ENCODE measurements at places on chromosomes 3 and 15.

DNA sequence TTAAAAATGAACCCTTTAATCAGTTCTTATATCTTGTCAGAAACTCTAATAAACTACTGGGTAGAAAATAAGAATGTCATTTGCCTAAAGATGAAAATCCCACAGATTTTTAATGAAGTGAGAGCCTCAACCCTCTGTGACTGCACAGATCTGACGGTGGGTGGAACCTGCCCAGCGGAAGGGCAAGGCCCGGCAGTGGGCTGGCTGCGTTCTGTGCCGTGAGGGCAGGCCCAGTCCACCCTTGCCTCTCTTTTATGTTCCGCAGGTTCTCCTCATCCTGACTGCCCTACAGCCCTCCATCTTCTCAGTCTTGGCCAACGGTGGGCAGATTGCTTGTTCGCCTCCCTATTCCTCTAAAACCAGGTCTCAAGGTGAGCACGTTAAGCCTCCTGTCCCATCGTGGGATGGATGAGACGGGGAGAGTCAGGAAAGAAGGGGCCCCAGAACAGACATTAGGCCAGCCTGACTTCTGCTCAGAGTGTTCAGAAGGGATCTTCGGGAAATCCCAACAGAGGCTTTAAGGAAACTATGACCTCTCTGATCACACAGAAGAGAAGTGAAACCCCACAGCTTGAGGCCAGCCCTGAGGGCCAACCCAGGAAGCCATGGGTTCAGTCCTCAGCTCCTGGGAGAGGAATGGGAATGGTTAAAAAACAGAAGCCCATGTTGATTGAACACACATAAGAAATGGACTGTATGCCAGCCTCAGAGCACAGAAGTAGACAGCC is 16.0 kb downstream of the SLC51A start:
- DNase-seq: no peak

DNA sequence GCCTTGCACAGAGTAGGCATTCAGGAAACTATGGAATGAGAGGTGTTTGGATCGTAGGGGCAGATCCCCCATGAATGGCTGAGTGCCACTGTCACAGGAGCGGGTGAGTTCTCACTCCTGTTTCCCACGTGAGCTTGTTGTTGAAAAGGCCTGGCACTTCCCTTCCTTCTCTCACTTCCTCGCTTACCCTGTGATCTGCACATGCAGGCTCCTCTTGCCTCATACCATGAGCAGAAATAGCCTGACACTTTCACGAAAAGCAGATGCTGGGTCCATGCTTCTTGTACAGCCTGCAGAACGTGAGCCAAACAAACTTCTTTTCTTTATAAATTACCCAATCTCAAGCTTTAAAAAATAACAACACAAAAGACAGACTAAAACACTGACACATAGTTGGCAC is 55.4 kb downstream of the AGBL1 start:
- peak; percentile 1 for DNase-seq

DNA sequence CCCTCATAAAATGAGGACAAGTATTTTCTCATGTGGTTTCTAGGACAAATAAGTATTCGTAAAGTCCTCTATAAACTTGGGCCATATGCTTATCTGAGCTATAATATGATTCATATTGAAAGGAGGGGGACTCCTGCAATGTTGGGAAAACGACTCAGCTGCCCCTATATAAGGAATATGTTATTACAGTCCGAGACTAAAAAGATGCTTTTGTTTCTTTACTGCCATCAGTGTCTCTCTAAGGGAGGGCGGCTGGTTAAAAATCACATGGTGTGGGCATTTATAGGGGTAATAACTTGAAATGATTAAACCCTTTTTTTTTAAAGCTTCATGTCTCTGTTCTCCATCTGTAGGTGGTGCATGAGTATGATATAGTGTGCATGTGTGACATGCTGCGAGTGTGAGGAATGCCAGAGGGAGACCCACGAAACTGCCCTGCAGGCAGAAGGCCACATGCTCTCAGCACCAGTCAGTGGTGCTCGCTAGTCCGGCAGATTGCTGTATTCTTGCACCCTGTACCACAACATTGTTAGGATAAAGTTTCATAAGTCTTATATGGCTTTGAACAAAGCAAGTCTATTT is 256.0 kb upstream of the CTDSPL start:
- DNase-seq: no peak

DNA sequence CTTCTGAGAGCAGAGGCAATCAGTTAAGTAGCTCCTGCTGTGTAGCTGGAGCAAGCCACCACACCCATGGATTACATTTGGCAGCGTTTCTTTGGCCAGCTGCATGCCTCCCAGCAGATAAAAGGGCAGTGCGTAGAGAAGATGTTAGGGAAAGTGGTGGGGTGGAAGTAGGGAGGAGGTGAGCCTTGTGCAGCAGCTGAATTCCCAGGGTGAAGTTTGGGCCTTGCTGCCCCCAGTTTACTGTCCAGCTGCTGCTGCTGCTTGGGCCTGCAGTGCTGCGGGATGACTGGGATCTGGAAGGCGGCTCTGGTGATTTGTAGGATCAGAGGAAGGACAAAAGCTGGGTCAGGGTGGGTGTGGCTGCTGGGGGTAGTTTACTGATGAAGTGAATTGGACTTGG is 318.7 kb upstream of the C2CD4B start:
- DNase-seq: no peak

DNA sequence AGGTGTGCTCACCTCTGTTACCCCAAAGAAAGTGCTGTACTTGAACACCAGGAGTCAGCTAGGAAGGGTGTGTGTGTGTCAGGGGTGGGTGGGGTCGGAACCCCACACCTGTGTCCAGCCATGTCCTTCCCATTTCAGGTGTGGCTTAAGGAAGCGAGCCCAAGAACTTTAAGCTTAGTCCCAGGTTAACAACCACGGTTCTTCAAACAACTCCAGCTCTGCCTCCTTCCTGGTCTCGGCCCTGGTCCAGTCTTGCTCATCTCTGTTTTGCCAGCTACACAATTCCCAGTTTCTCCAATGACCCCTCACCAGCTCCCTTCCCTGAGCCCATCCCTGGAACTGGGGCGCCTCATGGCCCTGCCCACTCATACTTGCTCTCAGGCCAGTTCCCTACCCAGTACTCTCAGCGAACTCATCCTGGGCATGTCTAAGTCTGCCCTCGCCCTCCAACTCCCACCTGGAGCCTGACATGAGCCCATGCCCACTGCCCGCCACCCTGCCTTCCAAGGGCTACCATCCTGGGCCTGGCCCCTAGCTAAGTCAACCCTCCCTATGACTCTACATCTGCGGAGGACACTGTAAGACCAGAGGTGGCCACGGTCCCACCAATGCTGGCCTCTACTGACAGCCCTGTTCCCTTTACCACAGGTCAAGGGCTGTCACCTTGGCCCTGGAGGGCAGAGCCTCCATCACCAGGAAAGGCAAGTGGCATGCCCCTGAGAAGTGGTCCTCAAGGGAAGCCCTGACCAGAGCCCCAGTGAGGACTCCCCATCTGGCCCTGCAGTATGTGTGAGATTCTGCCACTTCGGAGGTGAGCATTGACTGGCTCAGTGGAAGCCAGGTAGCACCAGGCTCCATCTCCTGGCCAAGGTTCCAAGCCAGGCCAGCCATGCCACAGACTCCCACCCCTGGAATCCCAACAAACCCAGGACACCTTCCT is 9.2 kb downstream of the POC1A start:
- no peak for DNase-seq

- DNase-seq: no peak
These were observed 39.1 kb downstream of the RASGRP1 start for GRCh38 chr15:38525489-38525888.

DNA sequence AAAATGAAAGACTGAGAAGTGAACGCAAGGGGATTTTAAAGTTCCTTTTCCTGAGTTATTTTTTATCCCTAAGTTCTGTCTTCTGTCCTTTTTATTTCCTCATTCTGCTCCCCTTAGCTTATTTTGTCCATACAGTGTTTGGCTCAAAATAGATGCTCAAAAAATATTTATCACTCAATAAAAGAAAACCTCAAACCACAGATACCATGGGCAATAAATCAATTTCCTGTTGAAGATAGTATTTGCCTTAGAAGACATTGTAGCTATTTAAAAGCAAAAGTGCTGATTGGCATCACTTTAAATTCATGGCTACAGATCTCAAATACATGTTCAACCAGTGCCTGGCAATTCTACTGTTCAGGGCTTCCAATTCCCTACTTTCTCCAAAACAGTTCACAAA is 316.5 kb upstream of the ADAMTS9 start:
- no peak for DNase-seq

- DNase-seq: no peak
These were observed 12.4 kb downstream of the RBPMS2 start for GRCh38 chr15:64763021-64763420.

DNA sequence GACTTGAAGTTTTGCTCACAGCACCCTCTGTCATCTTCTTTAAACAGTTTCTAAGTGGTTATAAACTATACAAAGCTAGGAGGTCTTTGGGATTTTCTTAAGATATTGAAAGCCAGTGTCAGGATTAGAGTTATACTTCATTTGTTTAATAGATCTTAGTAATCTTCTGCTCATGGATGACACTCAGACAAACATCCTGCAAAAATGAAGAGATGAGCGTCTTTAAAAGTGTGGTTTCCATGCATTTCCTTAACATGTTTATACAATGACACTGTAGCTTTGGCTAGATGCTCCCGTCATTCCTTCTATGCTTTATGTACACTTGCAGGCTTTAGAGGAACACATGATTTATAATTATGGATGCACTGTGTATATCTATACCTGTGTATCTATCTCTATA is 182.2 kb downstream of the NAALADL2 start:
- DNase-seq: no peak

DNA sequence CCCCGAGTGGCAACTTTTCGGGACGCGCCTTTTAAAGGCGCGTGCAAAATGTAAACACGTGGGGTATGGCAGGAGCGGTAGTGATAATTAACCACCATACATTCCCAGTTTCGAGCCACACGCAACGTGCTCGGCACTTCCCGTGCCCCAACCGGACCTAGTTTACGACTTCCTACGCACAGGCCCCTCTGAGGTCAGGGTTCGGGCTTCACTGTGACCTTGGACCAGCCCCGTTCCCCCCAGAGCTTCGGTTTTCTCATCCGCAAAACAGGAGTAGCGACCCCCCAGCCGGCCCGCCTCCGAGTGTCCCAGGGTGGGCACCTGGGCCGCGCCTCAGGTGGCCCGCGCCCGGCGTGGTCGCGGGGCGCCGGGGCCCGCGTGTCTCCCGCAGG is 451 bp downstream of the CHCHD4 start:
- no peak for DNase-seq

GRCh38 chr15:101326462-101327146 is 31.6 kb upstream of the SNRPA1 start:
- DNase-seq: no peak

- no peak for DNase-seq
These were observed 713 bp upstream of the MUC13 start for GRCh38 chr3:124935264-124935663.

- no peak for DNase-seq
These were observed 1261.7 kb downstream of the ROBO1 start for GRCh38 chr3:78506061-78506460.

- no peak for DNase-seq
These were observed 1.1 kb upstream of the PLD1 start for GRCh38 chr3:171811295-171811912.

DNA sequence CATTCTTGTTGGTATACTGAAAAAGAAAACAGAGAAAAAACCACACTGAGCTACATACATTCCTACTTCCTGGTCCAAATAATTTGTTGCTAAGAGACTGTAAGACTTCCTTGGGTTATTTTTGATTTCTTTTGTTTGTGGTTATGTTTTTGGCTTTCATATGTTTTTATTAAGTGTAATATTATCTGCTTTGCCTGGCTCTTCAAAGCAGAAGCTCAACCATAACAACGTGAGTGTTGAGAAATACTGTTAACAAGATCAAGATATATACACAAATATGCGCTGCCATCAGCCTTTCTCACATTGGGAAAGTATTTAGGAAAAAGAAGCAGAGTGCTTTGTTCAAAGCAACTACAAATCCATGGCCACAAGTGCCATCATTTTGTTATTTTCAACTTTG is 556.2 kb upstream of the CBLB start:
- DNase-seq: no peak

GRCh38 chr3:161794551-161794950 is 297.9 kb downstream of the OTOL1 start:
- no peak for DNase-seq

GRCh38 chr3:58135712-58136543 is 74.8 kb downstream of the DNASE1L3 start:
- DNase-seq: no peak

GRCh38 chr3:196518966-196519717 is 4.0 kb upstream of the SMCO1 start:
- DNase-seq: no peak

DNA sequence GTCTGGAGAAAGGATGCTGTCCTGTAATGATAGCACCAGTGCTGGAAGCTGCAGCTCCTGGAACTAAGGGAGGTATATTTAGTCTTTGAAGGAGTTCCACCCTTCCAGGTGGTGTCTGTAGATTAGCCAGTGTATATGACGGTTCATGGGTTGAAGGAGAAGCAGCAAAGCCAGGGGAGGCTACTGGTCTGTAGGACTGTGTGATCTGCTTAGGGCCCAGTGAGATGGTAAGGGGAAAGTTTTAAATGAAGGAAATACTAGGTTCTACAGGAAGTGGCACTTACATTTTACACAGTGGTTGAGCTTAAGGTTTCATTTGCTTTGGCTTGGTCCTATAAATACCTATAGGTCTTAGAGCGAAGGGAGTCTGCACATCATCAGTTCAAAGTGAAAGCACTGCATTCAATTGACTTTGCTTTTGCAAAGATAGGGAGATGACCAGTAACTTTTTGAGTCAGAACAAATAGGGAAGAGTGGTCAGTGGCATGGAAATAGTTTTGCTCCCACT is 5.6 kb downstream of the SLC25A38 start:
- no peak for DNase-seq

DNA sequence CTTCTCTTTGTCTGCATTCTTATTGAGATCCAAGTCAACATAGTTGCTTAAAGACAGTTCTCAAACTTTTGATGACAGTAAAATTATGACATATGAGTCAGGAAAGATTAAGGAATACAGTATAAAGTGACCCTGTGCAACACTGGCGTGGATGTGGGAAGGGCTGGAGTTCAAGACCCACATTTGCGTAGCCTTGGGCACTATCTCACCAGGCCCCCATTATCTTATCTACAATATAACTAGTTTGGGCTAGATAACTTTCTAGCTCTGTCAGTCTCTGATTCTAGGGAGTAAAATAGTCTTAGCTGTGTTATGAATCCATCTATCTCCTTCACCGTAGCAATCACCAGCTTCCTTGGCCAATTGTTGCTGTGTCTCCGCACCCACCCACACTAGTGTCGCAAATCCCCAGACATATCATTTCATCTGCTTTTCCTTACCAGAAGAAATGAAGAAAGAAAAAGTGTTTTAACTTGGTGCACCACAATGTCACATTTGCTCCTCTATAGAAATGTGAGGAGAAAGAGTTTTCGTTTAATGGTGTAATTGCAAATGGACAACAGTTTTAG is 14.9 kb upstream of the TM4SF4 start:
- no peak for DNase-seq
